ENCODE measurements at places on chromosomes 4 and X. TPM values are rescaled to one million over a fixed set of nuclear protein-coding genes. Genes with fewer than 3 reads are reported as not detected.

DNA sequence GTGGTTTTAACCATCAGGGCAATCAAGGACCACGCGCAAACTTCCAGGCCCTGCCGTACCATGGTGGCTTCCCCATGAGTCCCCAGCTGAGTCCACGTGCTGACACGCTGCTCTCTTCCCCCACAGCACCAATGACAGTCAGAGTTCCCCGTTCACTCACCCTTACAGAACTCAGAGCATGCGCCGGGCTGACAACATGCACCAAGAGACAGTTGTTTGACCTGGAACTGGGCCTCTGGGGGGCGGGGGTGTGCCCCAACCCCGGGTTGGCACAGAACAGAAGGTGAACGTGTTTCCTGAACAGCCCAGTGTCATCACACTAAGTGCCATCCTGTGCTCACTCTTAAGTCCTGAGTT, 29.4 kb downstream of the IRF2 start:
- DNase-seq: no peak

GRCh38 chrX:10794203-10794630, 173.8 kb upstream of the MID1 start:
- no peak for DNase-seq

GRCh38 chr4:39124885-39125599, 57.3 kb upstream of the WDR19 start:
- no peak for DNase-seq

The FGG gene
- not detected for total RNA-seq

The COL25A1 gene
- total RNA-seq: 10.5 TPM

The SPANXB1 gene
- total RNA-seq: not detected

The EPGN gene
- total RNA-seq: 0.77 TPM

The PASD1 gene
- total RNA-seq: not detected
